ENCODE measurements at places on chromosomes 11 and 22.

DNA sequence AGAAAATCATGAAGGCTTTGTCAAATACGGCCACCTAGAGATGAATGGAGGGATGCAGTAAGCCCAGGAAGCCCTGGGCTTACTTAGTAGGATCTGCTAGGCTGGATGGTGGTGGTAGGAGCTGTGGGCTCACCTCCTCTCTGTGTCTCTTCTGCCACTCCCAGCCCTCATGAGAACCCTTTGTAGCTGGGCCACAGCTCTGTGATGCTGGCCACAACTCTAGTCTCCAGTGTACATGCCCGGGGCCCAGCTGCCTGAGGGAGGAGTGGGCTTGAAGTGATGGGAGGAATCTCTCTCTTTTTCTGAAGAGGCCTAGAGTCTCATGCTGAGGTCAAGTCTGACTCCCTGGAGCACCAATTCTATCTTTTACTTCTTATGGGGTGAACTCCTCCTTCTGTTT lies 32.4 kb upstream of the SYT13 start:
- no peak for DNase-seq

GRCh38 chr11:115453693-115454490 lies 50.3 kb downstream of the CADM1 start:
- DNase-seq, result no peak

DNA sequence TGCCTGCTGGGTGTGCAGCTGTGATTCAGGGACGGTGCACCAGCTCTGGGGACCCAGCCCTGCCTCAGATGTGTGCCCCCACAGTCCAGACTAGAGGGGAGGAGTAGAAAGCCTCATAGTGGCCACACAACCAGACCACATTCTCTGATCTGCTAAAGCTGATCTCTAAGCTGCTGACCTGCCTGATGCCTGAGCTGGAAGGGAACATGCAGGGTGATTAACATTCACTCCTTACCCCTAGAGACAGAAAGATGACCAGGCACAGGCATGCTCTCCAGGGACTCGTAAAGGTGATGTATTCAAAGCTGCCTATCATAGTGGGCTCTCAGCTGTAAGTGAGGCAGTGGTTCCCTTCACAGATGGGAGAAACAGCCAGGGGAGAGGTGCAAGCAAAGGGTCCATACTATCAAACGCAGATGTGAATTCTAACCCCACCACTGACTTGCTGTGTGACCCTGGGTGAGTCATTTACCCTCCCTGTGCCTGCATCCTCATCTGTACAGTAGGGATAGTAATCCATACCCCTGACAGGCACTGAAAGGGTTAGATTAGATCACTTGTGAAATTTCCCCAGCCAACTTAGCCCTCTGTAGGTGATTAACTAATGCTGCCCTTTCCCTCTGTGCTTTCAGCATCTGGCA lies 29.0 kb upstream of the LRRC32 start:
- DNase-seq, result no peak

DNA sequence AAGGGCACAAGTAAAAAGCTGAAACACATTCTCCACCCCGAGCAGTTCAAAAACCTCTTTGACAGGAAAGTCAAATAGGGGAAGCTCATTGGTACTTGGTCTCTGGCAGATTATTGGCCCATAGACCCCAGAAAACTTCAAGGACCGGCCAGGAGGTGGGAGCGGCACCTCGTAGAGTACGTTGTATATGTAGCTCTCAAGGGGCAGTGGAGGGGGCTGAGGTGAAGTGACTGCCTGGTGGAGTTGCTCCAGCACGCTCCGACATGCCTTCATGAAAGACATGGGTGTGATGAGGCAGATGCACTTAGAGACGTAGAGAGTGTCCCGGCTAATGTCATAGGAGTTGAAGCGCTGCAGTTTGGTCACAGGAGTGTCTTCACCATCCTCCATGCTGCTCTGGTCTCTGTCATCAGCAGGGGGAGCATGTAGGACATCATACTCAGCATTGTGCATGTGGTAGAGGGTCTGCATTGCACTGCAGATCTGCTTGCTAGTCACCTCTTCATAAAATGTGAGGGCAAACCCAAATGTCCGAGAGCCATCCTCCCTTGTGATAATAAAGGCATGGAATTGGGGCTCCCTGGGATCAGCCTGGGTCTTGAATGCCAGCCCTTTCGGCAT lies 61.3 kb downstream of the DENND5A start:
- no peak for DNase-seq

DNA sequence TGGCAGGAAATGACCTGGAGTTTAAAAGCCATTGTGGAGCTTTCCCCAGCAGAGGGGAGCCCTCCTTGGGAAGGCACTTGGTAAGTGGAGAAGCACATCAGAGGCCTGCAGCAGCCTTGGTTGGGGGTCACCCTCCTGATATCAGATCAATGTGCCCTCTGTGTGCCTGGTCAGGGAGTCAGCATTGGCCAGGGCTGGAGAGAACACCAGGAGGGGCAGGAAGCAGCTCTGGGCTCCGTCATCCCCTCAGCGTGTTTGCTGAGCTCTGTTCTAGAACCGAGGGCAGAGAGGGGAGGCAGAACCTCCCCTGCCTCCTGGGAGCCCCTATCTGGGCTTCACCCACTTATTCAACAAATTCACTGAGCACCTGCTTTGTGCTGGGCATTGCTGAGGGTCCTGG lies 846.0 kb downstream of the TBC1D22A start:
- no peak for DNase-seq

GRCh38 chr11:102345904-102346303 lies 1.1 kb upstream of the BIRC2 start:
- DNase-seq, result no peak

DNA sequence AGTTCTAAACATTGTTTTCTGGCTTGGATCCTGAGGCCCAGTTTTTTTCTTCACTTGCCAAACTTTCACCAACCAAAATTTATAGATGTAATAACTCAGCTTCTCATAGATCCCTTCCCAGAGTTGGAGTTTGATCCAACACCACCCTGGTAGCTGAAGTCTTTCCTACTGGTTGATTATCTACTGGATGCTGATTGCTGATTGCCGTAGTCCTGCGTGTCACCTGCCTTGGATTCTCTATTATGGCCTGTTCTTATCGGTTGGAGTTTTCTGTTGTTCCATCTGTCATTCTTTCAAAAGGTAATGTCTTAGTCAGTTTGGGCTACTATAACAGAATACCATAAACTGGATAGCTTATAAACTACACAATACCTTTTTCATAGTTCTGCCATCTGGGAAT lies 17.3 kb upstream of the OR6X1 start:
- DNase-seq, result no peak

DNA sequence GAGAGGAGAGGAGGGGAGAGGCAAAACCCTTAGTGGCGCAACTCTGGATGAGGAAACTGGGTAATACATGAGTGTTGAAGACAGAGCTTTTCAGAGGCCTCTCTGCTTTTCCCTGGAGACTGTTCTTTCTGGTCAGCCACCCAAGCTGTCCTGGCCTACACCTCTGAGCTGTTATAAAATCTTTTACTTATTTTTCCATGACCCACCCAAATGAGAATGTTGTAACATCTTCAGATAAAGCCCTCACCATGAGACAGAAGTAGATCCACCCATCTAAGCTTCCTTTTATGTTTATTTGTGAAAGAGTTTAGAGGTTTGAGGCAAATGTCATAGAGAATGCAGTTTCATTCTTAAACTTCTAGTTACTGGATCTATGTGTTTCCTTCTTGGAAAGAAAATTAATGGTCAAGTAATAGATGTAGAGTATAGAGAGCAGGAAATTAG lies 20.3 kb upstream of the APLP2 start:
- no peak for DNase-seq

DNA sequence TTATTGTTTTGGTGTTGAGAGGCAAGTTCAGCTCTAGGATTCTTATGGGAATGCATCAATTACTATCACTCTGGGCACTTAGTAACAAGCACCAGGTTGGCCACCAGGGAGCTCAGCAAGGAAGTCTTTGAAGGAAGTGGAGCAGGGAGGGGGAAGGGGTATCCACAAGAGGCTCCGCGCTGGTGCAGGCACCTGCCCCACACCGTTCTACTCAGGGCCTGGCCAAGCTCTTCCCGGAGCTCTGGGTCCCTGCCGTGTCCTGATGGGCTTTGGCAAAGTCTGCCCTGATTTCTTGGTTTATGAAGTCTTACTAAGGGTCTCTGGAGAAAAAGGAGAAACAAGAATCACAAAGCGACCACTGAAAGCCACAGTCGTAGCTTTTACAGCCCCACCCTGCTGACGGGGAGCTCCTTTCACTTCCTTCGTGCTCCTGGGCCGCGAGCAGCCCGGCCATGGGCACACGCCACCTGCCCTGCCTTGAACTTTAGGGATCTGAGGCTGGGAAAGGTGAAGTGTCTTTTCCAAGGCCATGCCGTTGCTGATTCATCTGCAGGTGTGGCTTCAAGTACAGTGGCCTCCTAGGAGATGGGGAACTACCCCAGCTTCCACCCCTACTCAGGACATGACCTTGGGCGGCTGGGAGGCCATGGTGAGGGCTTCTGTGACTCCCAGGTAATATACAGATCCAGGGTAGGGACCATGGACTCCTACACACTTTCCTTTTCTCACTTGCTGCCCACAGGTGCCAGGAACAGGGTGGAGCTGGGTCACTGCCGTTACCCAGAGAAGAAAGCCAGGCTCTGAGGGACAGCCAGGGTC lies 15.9 kb upstream of the LRRC32 start:
- DNase-seq, result no peak

GRCh38 chr11:47010179-47010578 lies 73.6 kb downstream of the CSTPP1 start:
- no peak for DNase-seq

GRCh38 chr11:3865388-3866193 lies 10.1 kb downstream of the STIM1 start:
- no peak for DNase-seq

DNA sequence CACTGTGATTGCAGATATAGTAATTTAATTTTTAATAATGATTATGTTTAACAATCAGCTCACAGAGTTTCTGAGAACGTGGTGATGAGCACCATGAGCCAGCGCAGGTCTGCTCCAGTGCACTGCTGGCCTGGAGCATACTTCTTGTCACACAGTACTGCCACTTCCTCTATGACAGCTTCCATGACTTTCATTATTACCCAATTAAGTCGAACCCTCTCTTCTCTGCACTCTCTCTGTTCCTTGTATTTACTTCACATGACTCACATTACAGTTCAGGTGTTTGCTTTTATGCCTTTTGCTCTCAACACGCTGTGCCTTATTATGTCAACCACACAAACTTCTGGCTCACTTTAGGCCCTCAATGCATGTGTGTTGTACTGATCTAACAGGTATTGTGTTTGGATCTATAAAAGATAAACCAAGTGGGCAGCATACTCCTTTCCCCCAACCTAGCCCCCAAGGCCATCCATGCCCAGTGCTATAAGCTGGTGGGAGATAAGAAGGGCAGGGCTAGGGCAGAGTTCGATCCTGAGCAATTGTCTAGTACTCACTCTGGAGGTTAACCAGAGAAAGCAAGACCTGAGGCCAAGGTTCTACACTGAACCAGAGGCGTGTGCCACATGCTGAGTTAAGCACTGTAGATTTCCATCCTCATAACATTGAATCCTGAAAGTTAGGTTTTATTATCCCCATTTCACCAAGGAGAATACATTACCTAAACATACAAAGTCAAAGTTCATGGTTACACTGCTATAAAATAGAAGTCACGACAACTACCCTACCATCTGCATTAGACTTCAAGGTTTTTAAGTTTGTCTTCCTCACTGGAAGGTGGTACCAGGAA lies 356.5 kb downstream of the INSC start:
- DNase-seq, result peak; percentile 30

DNA sequence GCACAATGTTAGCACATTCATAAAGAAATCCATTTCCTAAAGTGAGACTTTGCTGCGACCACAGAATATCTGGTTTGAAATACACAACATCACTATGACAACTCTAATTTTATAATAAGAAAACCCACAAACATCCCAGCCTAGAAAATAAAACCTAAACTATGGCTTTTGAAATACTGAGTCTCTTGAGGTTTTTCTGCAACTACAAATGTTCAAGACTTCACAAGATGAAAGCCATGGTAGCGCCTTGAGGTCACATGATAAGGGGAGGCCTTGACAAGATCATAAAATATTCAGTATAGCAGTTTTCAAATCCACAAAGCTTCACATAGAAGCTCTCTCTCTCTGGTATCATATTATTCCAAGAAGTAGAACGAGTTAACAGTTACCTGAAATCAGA lies 126.8 kb downstream of the MPPED2 start:
- no peak for DNase-seq

GRCh38 chr11:61092908-61093763 lies 9.2 kb upstream of the CD5 start:
- no peak for DNase-seq

GRCh38 chr11:2287091-2287490 lies 14.6 kb downstream of the C11orf21 start:
- DNase-seq, result no peak

GRCh38 chr11:21814169-21814568 lies 378.7 kb upstream of the ANO5 start:
- DNase-seq, result no peak

DNA sequence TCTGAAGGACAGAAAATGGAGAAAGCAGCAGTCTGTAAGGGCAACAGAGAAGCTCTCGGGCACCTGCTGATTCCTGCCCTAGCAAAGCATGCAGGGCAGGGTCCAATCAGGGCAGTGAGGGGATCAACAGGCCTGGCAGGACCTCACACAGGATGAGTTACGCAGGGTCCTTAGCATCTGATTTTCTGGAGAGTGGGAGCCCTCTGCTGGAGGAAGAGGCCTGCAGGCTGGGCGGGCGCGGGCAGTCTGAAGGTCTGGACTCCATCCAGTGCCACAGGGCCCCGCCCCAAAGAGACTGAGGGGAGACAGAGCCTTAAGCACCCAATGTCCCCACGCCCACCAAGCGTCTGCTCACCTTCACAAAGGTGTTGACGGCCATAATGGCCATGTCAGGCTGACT lies 28.9 kb downstream of the AP1B1 start:
- no peak for DNase-seq

DNA sequence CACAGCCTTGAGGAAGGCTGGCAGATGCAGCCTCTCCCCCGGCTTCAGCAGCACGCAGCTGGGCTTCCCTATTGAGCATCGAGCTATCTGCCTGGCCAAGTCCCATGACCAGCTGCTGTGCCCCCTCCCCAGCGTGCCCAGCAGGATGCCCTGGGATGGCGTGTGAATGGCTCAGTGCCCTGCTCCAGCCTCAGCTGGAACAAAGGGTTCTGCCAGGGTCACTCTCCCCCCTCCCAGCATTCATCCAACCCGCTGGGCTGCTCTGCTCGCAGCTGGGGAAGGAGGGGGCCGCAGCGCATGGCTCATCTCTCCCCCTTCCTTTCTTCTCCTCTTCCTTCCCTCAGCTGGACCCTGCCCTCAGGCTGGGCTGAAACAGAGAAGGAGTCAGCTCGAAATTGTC lies 14.5 kb downstream of the LRP4 start:
- DNase-seq, result no peak

DNA sequence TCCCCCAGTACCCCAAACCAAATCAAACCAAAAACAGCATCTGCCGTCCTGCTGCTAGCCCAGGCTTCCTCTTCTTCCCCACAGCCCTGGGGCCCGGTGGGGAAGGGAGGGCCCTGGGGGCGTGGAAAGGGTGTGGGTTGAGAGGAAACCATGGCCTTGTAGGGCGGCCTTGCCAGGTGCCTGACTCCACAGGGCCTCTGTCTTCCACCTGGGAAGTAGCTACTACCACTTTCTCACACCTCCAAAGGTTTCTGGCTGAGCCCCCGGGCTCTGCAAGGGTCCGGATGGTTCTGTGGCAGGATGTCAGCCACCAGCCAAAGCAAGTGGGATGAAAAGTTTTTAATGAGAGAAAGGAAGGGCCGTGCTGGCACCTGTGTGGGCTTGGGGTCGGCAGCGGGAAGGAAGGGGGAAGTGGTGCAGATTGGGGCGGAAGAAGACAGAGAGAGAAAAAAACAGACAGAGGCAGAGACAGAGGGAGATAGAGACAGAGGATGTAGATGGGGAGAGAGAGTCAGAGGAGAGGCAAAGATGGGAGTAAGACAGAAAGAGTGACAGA lies 10.5 kb downstream of the TPST2 start:
- no peak for DNase-seq

- no peak for DNase-seq
Observed at GRCh38 chr22:32680277-32680676, 121.2 kb upstream of the TIMP3 start.
